ENCODE measurements at places on chromosomes 2 and 18.

GRCh38 chr2:226690461-226691024 is 109.1 kb downstream of the IRS1 start:
- DNase-seq, result no peak

DNA sequence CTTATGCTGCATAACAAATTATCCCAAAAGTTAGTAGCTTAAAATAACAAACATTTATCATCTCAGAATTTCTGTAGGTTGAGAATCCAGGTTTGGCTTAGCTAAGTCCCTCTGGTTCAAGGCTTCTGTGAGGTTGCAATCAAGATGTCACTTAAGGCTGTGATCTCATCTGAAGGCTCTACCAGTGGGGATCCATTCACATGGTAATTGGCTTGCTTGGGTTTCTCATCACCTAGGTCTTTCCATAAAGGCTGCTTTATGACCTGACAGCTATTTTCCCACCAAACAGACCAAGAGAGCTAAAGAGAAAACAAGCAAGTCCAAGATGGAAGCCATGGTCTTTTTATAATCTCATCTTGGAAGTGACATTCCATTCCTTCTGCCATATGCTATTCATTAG is 137.3 kb downstream of the DTNA start:
- no peak for DNase-seq

GRCh38 chr18:62524440-62525200 is 1.8 kb downstream of the ZCCHC2 start:
- no peak for DNase-seq

GRCh38 chr18:11987527-11987926 is 6.2 kb downstream of the IMPA2 start:
- DNase-seq, result no peak

GRCh38 chr2:179931502-179931901 is 70.1 kb upstream of the ZNF385B start:
- DNase-seq, result no peak

- DNase-seq, result no peak
Observed at GRCh38 chr2:71714601-71715240, 261.4 kb downstream of the DYSF start.

- no peak for DNase-seq
Observed at GRCh38 chr2:86487062-86487461, 45.9 kb downstream of the KDM3A start.

GRCh38 chr18:3153107-3153704 is 66.6 kb downstream of the MYOM1 start:
- no peak for DNase-seq

DNA sequence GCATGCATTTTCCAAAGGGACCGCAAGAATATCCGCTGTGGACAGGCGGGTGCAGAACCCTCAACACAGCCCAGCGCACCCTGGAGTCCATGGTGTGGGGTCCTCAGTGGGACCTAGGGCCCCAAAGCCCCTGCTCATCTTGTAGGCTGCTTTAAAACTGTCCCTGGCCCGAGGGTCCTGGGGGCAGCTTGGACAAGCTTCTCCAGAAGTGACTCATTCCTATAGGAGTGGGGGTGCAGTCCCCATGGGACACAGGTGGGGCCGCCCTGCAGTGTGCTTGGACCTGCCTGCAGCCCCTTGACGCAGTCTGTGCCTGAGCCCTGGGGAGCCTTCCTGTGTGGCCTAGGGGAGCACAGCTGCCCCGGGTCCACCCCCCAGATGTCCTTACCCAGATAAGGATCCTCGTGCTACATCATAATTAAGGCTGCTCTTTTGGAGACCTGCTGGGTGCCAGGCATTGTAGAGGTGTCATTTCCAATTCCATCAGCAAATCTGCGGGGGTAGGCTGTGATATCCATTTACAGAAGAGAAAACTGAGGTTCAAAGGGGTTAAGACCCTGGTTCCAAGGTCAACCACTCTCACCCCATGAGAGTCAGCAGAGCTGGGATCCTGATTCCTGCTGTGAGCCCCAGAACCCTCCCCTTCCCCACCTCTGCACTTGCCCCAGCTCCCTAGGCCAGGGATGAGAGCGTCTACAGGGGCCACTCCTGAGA is 1.7 kb upstream of the HS6ST1 start:
- DNase-seq, result no peak

GRCh38 chr2:44740678-44741077 is 200.8 kb upstream of the SIX3 start:
- DNase-seq, result no peak

GRCh38 chr2:57796527-57796926 is 250.1 kb upstream of the VRK2 start:
- no peak for DNase-seq

GRCh38 chr2:208280933-208281332 is 14.9 kb downstream of the PIKFYVE start:
- no peak for DNase-seq

DNA sequence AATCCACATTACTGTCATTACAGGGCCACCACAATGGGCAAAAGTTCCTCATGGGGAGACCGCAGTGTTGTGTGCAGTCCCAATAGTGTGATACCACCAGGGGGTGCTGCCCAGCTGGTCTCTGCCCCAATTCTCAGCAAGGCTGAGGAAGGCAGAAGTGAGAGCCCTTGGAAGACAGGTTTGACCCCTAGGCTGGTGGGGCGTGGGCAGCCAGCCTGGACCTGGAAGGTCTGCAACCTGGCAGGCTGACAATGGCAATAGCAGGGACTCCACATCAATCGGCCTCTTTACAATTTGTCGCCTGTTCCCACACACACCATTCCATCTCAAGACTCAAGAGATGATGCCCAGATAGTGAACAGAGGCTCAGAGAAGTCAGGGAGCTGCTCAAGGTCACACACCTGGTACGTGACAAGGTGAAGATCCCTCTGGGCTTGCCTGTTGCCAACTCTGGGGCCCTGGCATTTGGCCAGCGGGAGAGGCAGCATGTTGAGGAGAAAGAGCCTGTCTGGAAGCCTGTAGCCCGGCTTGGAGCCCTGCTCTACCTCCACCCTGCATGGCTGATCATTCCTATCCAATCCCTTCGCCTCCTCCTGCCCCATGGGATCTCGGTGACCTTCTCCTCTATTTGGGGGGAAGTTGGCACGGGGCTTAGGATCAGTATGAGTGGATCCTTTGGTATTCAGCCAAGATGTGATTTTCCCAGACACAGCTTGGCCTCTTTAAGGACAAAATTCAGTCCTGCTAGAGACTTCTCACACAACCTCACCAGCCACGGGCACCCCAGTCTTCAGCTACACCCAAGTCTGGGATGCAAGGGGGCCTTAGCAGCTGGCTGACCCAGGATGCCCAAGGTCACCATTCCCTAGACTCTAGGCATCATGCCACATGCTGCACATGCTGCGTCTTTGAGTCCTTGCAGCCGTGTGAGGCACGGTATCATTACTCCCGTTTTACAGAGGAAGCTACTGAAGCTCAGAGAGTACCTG is 2.9 kb upstream of the ATOH8 start:
- DNase-seq, result no peak

DNA sequence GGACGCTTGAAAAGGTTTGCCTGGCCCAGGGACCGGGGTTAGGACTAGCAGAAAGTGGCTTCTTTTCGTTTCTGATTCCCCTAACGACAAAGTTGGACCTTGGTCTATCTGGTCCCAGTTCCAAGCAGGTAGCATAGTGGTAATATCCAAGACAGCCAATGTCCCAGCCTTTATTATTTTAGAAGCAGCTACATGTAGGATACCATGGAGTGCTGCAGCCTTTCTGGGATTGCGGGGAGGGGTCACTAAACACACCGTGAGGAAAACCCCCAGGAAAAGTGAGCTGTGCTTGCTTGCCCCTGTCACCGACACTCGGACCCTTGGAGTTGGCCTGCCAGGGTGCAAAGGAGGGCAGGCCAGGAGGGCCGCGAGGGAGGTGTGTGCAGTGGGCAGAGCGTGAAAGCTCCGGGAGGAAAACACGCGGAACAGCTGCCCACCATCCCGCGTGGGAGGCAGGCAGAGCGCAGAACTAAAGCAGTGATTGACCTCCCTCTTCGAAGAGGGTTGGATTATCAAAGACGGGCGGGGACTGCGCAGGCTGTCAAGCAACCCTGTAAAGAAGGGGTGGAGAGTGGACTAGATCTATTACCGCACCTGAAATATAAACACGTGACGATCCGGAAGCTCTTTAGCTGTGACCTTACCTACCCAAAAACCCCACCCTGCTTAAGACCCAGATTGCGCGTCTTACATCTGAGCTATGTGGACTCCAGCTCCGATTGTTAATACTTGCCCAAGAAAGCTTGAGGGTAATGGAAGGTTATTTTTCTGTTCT is 624 bp upstream of the MAP4K3 start:
- peak; percentile 70 for DNase-seq

DNA sequence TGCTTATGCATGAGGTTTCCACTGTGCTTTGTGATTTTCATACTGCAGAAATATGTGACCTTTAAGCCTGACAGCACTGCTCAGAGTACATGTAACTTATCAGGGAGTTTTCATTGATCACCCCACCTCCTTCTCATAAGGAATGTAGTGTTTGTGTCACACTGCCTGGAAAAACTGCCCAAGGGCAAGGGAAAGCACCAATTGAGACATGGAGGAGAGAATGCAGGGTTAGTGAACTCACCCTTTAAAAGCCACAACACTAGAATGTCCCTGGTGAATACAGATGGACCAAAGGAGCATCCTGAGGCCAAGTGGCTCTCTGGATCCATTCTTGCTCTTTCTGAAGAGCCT is 147.2 kb upstream of the SPATS2L start:
- DNase-seq, result no peak

DNA sequence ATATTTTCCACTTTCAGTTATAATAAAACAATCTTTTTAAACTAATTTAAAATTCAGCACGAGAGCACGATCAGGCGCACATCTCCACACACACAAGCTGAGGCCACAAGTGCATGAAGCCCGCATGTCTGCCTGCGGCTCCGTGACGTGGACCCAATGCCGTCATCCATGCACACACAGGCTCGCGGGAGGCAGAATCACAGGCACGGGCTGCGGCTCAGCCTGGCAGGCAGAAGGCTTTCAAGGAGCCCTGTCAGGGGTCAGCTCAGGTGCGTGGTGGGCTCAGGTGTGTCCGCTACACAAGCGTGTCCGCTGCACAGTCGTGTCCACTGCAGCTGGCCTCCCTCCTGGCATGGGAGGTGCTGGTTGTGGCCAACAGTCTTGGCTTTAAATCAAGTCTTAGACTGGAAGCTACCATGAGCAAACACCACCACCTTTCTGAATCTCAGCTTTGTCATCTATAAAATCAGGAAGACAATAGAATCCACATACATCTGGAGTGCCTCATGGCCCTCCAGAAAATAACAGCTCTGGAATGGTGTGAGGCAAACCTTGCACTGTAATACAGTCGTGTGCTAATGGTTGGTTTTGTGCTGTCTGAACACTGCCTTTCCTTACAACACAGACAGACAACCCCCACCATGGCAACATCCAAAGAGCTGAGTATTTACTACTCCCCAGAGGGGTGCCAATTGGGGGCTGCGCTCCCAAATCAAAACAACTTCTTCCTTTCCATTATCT is 210.1 kb downstream of the NDUFA10 start:
- no peak for DNase-seq

Data from GM12864 (cell line).